ENCODE measurements at places on chromosomes 1 and 21.
A peak's percentile ranks its signal among the peaks of the same experiment; 100 is the strongest.

- no peak for DNase-seq
Observed at GRCh38 chr21:38177919-38178652, 78.7 kb upstream of the KCNJ15 start.

- no peak for DNase-seq
Observed at GRCh38 chr1:41876576-41877445, 41.9 kb downstream of the HIVEP3 start.

DNA sequence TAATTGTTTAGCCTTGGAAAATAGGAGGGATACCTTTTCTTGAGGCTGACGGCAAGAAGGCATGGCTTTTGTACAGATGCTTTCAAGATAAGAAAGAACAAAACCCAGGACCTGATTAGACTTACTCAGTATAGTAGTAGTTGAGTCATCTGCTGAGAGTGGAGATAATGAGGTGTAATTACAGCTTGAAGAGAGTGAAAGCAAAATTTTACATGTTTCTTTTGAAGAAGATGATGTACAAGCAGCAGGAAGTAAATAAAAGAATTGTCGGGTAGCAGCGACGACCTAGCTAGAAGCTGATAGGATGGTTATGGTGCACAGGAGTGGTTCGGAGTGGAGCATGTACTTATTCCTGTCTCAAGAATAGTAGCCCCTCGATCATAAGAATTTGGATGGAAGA, 6.6 kb downstream of the ANGPTL1 start:
- no peak for DNase-seq

GRCh38 chr1:220928725-220929300, 49.6 kb downstream of the HLX start:
- no peak for DNase-seq

- DNase-seq = no peak
Observed at GRCh38 chr1:173503391-173503790, 26.3 kb downstream of the PRDX6 start.

DNA sequence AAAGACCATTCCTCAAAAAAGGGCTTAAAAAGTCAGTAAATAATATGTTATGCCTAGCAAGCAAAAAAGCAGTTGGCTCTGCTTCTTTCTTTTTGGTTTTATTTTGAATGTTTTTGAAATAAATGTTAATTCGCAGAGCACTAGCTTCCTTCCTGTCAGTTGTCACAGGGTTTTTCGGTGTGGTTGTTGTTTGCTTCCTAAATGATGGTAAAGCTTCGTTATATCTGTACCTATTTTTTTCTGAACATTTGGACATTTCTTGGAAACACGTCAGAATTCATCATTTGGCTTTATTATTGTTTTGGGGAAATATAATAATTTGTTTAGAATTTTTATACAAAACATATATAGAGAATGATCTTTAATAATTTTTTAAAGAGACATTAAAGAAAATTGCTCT, 351.9 kb upstream of the SGIP1 start:
- DNase-seq = no peak

DNA sequence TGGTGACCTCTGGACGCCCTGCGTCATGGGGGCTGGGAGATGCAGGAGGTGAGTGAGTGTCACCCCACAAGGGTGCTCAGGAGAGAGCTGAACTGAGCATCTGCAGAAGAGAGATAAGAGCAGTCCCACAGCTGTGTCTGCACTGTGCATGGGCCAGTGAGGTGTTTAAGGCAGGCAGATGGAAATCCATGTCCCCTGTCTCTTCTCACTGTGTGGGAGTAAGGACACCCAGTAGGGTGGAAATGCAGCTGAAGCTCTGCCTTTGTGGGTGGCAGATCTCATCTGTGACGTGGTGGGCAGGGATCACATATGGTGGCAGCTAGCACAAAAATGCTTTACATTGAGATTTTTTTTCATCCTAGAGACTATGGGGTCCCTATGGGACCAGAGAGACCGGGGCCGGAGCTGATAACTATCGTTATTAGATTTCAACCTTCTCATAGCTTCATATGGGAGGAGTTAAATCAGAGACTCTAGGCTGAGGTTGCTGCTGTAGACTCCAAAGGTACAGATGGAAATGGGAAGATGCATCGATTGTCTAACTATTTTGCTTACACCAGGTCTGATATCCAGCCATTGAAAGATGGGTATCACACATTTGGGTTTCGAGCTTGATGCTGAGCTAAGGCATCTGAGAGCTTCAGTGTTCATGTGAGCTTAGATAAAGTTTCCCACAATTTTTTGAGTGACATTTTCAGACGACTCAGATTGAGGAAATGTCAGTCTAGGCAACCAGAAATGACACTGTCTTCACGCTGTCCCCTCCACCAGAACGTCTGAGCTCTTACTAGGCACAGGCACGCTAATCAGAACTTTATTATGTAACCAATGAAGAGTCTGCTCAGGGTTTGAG, 65.3 kb upstream of the PSEN2 start:
- DNase-seq = no peak

- no peak for DNase-seq
Observed at GRCh38 chr1:8349473-8349865, 31.6 kb downstream of the SLC45A1 start.

GRCh38 chr1:65316233-65316632, 6.9 kb downstream of the DNAJC6 start:
- no peak for DNase-seq

- no peak for DNase-seq
Observed at GRCh38 chr1:160724465-160725242, 13.0 kb upstream of the CD48 start.

DNA sequence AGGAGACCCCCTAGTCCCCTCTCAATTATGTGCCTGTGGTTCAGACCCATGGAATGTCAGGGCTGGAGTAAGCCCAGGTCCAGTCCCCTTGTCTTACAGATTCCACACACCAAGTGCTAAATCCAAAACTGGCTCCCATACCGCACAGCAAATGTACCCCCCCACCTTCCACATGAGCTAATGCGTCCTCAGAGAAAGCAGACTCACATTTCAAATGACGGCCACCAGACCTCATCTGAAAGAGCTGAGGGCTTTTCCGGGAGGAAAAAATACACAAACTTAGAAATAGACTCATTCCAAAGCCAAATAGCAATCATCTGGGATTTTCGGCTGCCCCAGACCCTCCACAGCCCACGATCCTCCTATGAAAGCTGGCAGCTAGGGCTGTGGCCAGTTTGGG, 12.8 kb upstream of the CNTN2 start:
- no peak for DNase-seq

DNA sequence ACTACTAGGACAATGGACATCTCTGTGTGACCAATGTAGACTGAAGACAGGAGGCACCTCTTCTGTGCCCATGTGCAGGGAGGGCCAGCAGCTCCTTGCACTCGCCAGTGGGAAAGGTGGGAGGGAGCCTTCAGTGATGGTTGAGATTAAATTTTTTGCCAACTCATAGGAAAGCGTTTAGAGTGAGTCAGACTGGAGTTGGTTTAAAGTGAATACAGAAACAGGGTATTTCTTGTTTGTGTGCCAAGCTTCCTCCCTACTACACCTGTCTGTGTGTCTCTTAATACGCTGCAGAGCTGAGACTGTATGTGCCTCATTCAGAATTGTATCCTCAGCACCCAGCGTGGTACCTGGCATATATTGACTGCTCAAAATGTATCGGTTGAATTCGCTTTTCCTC, 13.5 kb upstream of the COL16A1 start:
- DNase-seq = no peak

DNA sequence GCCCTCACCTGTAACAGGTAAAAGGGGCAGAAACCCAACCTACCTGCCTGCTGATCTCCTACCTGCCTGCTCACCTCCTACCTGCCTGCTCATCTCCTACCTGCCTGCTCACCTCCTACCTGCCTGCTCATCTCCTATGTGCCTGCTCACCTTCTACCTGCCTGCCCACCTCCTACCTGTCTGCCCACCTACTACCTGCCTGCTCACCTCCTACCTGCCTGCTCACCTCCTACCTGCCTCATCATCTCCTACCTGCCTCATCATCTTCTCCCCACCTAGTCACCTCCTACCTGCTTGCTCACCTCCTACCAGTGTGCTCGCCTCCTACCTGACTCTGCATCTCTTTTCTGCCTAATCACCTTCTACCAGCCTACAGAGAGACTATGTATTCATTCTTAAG, 452.9 kb downstream of the MATN1 start:
- DNase-seq = no peak

GRCh38 chr1:9883585-9884449, 26.3 kb downstream of the CTNNBIP1 start:
- no peak for DNase-seq

GRCh38 chr1:7469255-7469938, 301.7 kb upstream of the VAMP3 start:
- no peak for DNase-seq

- DNase-seq = no peak
Observed at GRCh38 chr21:39681845-39682244, 63.1 kb upstream of the IGSF5 start.

DNA sequence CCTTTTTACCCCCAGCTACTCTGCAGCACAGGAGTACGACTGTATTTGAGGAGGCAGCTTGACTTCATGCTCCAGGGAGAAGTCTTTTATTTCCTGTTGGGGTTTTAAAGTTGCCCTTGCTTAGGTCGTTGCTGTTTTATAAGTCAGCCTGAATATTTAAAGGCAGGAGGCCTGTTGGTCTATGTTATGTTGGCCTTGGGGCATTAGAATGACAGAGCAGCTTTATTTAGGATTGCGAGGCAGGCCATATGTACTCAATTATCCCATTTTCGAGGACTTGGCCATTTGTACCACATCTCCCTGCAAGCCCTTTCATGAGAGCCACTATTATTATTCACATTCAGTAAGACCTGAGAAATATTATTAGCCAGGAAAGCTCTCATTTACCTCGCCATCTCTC, 47.0 kb downstream of the KIF26B start:
- DNase-seq = no peak

GRCh38 chr1:162023547-162024501, at the start of gene OLFML2B:
Gene OLFML2B, minus strand, starts transcription at chr1:162023869. Its CDS starts 439 bp downstream, at chr1:162023430.
- peak; percentile 88 for DNase-seq

DNA sequence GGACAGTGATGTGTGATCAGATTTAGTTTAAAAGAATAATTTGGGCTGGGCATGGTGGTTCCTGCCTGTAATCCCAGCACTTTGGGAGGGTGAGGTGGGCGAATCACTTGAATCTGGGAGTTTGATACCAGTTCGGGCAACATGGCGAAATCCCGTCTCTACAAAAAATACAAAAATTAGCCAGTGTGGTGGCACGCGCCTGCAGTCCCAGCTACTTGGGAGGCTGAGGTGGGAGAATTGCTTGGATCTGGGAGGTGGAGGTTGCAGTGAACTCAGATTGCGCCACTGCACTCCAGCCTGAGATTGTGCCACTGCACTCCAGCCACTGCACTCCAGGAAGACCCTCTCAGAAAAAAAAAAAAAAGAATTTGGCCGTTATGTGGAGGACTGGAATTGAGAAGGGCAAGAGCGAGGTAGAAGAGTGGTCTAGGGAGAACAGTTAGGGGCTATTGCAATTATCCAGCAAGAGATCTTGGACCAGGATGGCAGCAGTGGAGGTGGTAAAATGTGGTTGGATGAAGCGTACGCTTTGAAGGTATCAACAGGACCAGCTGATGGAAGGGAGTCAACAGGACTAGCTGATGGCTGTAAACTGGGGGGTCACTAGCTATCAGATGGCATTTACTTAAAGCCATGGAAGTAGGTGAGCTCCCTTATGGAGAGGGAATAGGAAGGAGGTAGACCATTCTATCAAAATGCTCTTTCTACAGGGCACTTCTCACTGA, 9.6 kb downstream of the BTBD19 start:
- DNase-seq = no peak

GRCh38 chr1:15157524-15158399, 4.2 kb downstream of the TMEM51 start:
- no peak for DNase-seq

GRCh38 chr1:13622446-13622845, 38.8 kb downstream of the PDPN start:
- DNase-seq = no peak

DNA sequence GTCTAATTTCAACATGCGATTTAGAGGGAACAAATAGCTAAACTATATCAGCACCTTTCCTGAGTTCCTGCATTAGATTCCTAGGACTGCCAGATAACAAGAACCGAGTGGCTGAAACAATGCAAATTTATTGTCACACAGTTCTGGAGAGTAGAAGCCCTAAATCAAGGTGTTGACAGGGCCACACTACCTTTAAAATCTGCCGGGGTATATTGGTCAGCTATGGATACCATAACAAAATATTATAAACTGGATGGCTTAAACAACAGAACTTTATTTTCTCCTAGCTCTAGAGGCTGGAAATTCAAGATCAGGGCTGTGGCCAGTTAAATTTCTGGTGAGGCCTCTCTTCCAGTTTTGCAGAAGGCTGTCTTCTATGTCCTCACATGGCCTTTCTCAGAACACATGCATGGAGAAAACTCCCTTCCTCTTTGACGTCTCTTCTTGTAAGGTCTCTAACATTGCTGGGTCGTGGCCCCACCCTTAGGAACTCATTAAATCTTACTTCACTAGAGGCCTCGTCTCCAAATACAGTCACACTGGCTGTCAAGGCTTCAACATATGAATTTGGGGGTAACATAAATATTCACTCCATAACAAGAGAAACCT, 144.3 kb downstream of the FCRL5 start:
- DNase-seq = no peak

DNA sequence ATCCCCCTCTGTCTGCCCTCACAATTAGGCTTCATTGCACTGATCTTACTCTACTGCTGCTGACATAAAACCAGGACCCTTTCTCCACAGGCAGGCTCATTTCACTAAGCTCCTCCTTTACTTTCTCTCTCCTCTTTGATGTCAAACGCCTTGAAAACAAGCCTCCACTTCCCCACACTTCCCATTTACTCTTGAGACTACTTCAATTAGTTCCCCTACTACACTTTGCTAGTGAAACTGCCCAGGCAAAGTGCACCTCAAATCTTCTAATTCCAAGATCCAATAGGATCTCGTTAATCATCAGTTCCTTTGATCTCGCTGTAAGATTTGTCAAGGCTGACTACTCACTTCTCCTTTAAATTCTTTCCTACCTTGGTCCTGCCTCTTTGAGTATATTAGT, 5.9 kb upstream of the CDC20 start:
- DNase-seq = no peak

GRCh38 chr1:147541672-147542568, 619 bp downstream of the BCL9 start:
- peak; percentile 44 for DNase-seq

GRCh38 chr1:197103300-197103699, 36.2 kb upstream of the F13B start:
- no peak for DNase-seq

- peak; percentile 35 for DNase-seq
Observed at GRCh38 chr1:65459397-65459768, 38.9 kb downstream of the LEPR start.

GRCh38 chr1:35047188-35047858, 15.6 kb upstream of the ZMYM6 start:
- DNase-seq = no peak

DNA sequence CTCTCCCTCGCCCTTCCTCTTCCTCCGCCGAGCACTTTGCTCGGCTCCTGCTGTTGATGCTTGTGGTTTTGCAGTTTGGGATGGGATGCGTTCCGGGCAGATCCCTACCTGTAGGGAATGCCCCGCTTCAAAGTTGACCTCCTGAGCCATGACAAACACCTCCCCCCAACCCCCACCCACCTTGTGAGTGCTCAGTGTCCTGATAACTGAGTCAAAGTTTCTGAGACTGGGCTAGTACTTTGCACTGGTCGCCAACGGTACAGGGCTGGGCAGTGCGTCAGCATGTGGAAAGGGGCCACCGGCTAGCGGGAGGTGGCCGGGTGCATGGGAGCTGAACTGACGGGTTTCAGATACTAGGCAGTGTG, 771 bp downstream of the RABGAP1L start:
- DNase-seq = peak; percentile 43
